ENCODE measurements at places on chromosomes 5 and 9. TPM values are rescaled to one million over a fixed set of nuclear protein-coding genes. Genes with fewer than 3 reads are reported as not detected.

DNA sequence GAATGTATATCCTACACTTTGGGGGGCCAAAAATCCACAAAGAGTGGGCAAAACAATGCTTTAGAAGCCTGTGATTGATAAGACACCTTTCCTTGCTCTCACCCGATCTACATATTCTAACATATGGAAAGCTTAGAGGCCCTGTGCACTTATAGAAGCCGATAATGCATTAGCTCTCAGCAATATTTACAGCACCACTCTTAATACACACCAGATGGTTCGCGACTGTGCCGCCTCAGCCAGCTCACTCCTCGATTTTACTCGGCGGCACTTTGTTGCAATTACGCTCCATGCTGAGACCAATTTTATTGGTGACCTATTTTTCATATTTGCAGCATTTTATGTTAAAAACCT lies 18.8 kb downstream of the NR2F1 start:
- H3K27me3 ChIP-seq: no peaks in the 10 kb centered on the region
- H3K4me3 ChIP-seq: peak overlapping the region; percentile 23
- no peaks in the 10 kb centered on the region for H3K36me3 ChIP-seq
- peaks cover 36% of the 10 kb centered on the region for H3K4me1 ChIP-seq
- H3K27ac ChIP-seq: peak overlapping the region; percentile 85

The GPR21 gene
- not detected for total RNA-seq

The MED22 gene
- total RNA-seq: 24.6 TPM

DNA sequence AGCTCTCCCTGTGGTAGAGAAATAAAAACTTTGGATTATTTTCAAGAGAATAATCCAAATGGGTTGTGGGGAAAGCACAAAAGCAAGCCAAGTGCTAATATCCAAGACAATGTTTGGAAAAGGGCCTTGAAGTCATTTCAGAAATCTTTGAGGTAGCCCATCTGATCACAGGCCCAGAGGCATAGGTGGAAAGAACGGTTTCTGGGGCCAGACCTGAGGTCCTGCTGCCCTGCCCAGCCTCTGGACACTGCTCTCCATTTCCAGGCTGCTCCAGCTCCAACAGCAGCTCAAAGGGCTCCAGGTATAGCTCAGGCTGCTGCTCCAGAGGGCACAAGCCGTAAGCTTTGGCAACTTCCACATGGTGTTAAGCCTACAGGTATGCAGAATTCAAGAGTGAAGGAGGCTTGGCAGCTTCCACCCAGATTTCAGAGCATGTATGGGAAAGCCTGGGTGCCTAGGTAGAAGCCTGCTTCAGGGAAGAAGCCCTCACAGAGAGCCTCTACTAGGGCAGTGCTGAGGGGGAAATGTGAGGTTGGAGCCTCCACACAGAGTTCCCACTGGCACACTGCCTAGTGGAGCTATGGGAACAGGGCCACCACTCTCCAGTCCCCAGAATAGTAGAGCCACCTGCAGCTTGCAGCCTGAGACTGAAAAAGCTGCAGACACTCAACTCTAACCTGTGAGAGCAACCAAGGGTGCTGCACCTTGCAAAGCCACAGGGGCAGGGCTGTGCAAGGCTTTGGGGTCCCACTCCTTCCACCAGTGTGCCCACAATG lies 133.1 kb downstream of the PIK3R1 start:
- no peaks in the 10 kb centered on the region for H3K36me3 ChIP-seq
- no peak for DNase-seq
- H3K4me1 ChIP-seq: no peaks in the 10 kb centered on the region
- no peak overlapping the region for H3K27ac ChIP-seq
- H3K27me3 ChIP-seq: no peaks in the 10 kb centered on the region
- no peak overlapping the region for H3K4me3 ChIP-seq

GRCh38 chr5:129664336-129664937 lies 83.5 kb upstream of the MINAR2 start:
- H3K4me3 ChIP-seq: no peak overlapping the region
- no peak overlapping the region for H3K27ac ChIP-seq
- H3K4me1 ChIP-seq: no peaks in the 10 kb centered on the region
- peak; percentile 66 for DNase-seq

GRCh38 chr9:2192356-2192979 lies 177.3 kb downstream of the SMARCA2 start:
- no peak overlapping the region for H3K27ac ChIP-seq
- no peaks in the 10 kb centered on the region for H3K27me3 ChIP-seq
- H3K36me3 ChIP-seq: peaks cover 21% of the 10 kb centered on the region
- DNase-seq: no peak

DNA sequence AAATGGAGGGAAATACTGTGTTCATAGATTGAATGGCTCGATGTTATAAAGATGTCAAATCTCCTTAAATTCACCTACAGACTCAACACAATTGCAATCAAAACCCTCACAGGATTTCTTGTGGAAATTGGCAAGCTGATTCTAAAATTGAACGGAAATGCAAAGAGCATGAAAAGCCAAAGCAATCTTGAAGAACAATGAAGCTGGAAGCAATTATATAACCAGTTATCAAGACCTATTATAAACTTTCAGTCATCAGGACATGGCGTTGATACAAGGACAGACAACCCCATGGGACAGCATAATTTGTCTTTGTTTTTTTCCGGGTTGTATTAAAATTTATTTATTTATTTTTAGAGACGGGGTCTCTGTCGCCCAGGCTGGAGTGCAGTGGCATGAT lies 53.5 kb upstream of the OTULINL start:
- no peak overlapping the region for H3K27ac ChIP-seq
- H3K4me1 ChIP-seq: no peaks in the 10 kb centered on the region
- H3K27me3 ChIP-seq: no peaks in the 10 kb centered on the region
- H3K4me3 ChIP-seq: no peak overlapping the region
- no peaks in the 10 kb centered on the region for H3K36me3 ChIP-seq
- no peak for DNase-seq

The RUSC2 gene
- 49.1 TPM for total RNA-seq

- H3K36me3 ChIP-seq: no peaks in the 10 kb centered on the region
- H3K4me3 ChIP-seq: no peak overlapping the region
- no peak overlapping the region for H3K27ac ChIP-seq
- DNase-seq: no peak
Measured at GRCh38 chr5:118611332-118611945, 376.9 kb downstream of the DTWD2 start.

- H3K36me3 ChIP-seq: no peaks in the 10 kb centered on the region
- no peaks in the 10 kb centered on the region for H3K4me1 ChIP-seq
- no peak overlapping the region for H3K27ac ChIP-seq
- no peaks in the 10 kb centered on the region for H3K27me3 ChIP-seq
- no peak for DNase-seq
Measured at GRCh38 chr9:6444128-6444527, 31.1 kb downstream of the UHRF2 start.

The IRX2 gene
- total RNA-seq: 0.83 TPM

- H3K27ac ChIP-seq: no peak overlapping the region
- no peak for DNase-seq
- peaks cover 22% of the 10 kb centered on the region for H3K36me3 ChIP-seq
- no peaks in the 10 kb centered on the region for H3K4me1 ChIP-seq
- no peak overlapping the region for H3K4me3 ChIP-seq
Measured at GRCh38 chr5:168667301-168667840, 88.2 kb upstream of the PANK3 start.

The SPAAR gene
- 6.3 TPM for total RNA-seq

The KIF20A gene
- 0.12 TPM for total RNA-seq

- no peaks in the 10 kb centered on the region for H3K4me1 ChIP-seq
- H3K27me3 ChIP-seq: no peaks in the 10 kb centered on the region
- H3K27ac ChIP-seq: no peak overlapping the region
- no peaks in the 10 kb centered on the region for H3K36me3 ChIP-seq
- H3K4me3 ChIP-seq: no peak overlapping the region
- DNase-seq: no peak
Measured at GRCh38 chr9:82721593-82721992, 341.3 kb downstream of the RASEF start.

DNA sequence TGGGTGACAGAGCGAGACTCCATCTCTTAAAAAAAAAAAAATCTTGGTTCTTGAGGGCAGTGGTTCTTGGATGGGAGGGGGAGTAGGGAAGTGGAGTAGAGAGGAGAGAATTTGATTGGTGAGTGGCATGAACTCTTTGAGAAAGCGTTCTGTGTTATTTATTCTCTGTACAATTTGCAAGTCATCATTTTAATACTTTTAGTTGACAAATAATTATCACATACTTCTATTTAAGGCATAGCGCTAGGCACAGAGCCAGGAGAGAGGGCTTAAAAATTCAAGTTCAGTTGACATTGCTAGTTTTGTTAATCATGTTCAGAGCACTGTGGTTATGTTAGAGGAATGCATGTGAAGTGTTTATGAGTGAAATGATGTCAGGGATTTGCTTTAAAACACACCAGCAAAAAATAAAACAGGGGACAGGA lies 24.6 kb downstream of the HSDL2 start:
- H3K27me3 ChIP-seq: no peaks in the 10 kb centered on the region
- H3K36me3 ChIP-seq: peaks cover 42% of the 10 kb centered on the region
- no peak overlapping the region for H3K4me3 ChIP-seq

The IL13 gene
- not detected for total RNA-seq

DNA sequence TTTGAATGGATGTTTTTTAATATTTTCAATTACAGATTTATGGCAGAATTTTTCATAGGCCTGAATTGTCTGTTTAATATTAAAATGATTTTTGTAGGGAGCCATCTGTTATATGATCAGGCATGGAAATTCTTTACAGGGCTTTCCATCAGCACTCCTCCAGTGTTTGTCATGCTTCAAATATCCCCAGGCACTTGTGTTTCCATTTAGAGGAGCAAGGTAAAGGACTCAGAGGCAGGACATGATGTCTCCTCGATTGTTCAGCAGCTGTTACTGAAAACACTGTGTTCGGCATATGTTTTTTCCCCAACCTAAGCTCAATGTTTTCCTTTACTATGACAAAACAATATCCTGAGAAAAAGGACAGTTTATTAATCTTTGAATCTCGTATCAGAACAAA lies 172.3 kb upstream of the RFX3 start:
- no peak for DNase-seq
- H3K27me3 ChIP-seq: no peaks in the 10 kb centered on the region
- H3K36me3 ChIP-seq: no peaks in the 10 kb centered on the region
- no peaks in the 10 kb centered on the region for H3K4me1 ChIP-seq
- H3K4me3 ChIP-seq: no peak overlapping the region
- no peak overlapping the region for H3K27ac ChIP-seq

Data from right atrium auricular region (tissue), 2 donors.